ENCODE measurements at places on chromosomes 2 and 18.

- no peak for DNase-seq
Measured at GRCh38 chr2:1595274-1595673, 149.0 kb downstream of the PXDN start.

- DNase-seq: no peak
Measured at GRCh38 chr2:240648650-240649275, 23.5 kb downstream of the GPR35 start.

GRCh38 chr2:5098286-5098685, 593.9 kb upstream of the SOX11 start:
- no peak for DNase-seq

DNA sequence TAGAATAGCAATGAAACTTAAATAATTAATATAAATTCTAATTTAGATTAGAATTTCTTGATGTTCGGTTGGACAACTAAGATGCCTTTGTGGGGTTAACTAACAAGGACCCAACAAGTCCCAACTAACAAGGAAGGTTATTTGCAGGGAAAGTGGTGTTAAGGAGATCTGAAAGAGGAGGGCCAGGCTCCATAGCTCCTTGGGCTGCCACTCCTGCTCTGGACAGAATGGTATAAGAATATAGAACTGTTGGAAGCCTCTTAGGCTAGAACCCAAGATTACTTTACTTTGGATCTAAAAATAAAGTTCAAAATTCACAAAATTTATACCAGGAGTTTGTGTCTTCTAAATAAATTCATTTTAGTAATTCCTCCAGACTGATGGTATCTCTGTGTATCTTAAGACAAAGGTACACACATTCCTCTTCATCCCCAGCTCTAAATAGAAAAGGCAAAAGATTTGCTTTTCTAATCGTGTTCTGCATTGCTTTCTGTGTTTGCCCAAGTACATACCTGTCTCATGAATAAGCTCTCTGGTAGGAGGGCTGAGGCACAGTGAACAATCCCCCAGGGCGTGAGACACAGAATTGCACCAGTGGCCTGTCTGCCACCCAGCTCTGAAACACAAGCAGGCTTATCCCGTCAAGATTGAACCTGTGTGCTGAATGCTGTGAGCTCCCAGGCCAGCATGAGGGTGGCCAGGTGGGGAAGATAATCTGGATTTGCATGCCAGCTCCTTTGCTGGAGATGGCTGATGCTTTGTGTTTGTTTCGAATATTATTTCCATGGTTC, 176.0 kb downstream of the ACKR3 start:
- no peak for DNase-seq

GRCh38 chr2:170514140-170514539, 201.0 kb upstream of the SP5 start:
- no peak for DNase-seq

DNA sequence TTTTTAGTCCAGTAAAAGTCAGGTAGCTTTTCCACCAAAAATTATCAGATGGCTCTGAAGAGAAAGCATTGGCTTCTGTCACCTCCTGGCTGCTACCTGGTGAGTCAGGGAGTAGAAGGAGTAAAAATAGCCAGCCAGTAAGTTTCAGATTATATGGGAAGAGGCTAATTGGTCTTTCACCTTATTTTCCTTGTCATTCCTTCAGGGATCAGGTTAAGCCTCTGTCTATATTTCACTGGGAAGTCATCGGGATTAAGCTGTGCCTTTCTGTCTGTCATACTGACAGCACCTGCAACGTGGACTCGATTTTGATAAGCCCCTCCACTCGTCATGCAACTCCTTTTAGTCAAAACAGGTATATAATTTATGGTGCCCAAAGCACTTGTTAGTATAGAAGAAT, 380.7 kb upstream of the CELF4 start:
- DNase-seq: no peak
